Effector CD4-positive, alpha-beta T cell (primary cell): ENCODE measurements at places on chromosomes 7 and 10.

GRCh38 chr10:79273604-79274003 is 73.7 kb upstream of the PPIF start:
- DNase-seq, result no peak

GRCh38 chr10:132547421-132547861 is 9.9 kb downstream of the INPP5A start:
- DNase-seq, result no peak

GRCh38 chr7:26443751-26444150 is 152.1 kb downstream of the SNX10 start:
- DNase-seq, result no peak

DNA sequence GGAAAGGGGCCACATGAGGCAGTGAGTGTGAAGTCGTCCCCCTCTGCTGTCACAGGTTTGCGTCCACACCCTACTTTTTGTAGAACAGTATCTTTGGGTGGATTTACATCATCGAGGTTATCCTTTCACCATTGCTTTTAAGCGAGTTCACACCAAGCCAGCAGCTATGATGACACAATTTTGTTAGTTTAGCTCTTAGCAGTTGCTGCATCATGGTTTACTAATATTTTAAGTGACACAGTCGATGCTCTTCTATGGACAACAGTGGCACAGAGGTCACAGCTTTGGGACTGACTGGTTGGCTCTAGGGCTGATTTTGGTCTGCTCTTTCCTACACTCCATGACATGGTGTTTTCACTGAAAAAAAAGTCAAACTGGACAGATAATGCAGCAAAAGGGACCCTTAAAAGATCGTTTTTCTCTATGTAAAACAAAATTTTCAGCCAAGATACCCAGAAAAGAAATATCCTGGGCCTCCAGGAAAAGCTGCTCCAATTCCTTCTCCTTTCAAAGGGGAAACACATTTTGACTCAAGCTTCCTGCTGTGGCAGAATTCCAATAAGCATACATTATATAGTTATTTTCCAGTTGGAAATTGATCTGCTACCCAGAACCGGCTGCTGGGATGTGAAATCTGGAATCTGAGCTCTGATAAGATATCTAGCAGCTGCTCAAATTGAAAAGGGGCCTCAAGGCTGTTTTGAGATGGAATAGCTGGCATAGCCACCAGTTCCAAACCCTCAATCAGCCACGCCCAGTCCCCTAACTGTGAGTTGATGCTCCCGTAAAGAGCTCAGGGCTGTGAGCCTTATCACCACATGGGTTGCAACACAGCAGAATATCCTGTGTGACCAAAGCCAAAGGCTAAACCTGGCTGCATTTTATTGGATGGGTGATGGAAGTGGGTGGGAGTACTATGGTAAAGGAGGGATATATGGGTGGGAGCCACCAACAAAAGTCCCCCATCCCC is 114.2 kb downstream of the SMURF1 start:
- DNase-seq, result no peak

GRCh38 chr7:5065107-5065407 is 19.4 kb downstream of the RBAK start:
- DNase-seq, result no peak

DNA sequence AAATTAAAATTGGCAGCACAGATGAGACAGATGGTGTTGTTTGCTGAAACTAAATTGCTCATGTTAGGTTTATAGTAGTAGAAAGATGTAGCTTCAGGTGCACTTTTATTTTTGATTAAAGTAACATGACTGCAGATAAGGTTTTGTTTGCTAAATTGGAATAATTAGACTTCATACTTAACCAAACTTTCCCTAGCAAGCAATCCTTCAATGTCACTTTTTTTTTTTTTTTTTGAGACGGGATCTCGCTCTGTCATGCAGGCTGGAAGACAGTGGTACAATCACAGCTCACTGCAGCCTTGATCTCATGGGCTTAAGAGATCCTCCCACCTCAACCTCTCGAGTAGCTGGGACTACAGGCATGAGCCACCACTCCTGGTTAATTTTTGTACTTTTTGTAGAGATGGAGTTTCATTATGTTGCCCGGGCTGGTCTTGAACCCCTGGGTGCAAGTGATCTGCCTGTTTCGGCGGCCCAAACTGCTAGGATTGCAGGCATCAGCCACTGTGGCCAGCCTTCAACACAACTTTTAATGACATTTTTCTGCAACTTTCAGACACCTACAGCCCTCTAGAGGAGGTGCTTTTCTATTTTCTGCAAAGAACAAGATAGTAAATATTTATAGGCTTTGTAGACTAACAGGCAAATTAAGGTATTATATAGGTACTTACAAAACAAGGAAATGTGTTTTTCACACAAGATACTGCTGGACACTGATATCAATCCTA is 84.8 kb upstream of the CCNY start:
- DNase-seq, result no peak

DNA sequence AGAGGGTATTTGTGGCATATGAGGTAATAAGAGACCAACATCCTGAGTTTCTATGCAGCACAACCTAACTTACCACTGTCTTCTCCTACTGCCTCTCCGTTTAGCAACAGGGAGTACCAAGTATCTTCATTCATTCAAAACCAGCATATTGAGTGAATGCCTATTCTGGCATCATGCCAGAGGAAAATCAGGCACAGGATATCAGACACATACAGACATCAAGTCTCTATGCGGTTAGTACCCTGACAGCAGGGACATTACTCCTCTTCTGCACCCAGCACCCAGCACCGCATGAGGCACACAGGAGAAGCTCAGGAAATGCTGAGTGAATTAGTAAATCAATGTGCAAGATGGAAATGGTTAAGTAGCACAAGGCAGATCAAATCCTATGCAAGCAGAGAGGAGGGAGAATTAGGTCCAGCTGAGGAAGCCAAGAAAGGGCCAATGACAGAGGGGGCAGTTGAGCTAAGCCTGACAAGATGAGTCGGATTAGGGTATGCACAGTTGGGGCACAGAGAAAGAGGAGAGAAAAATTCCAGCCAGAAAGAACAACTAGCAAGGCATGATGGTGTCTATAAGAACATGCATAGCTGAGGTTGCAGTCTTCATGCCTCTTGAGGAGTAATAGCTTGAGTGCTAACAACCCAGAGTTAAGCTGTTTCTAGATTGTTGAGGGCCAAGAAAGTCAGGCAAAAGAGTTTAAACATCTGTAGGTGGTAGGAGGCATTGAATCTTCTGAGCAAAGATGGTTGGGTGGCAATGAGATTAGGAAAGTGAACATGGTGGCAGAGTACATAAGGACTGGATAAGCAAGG is 146.0 kb downstream of the PLXNA4 start:
- no peak for DNase-seq

GRCh38 chr7:41446606-41447449 is 256.1 kb downstream of the INHBA start:
- DNase-seq, result no peak
